ENCODE measurements at places on chromosomes 5 and 9.

DNA sequence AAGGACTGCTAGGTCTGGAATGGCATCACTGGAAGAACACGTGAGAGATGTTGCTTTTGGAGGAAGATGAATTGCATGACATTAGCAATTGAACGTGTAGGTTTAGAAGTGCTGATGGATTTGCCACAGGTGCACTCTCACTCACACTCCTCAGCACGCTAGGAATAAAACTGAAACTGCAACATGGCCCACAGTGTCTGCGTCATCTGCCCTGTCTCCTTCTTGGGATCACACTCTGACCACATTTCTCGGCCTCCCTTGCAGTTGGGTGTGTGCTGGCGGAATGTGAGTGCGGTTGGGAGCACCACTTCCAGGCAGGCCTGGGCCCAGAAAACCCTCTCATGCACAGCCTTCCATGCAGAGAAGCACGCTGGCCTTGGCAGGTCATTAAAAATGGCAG is 152.8 kb upstream of the LHFPL2 start:
- no peak for DNase-seq

DNA sequence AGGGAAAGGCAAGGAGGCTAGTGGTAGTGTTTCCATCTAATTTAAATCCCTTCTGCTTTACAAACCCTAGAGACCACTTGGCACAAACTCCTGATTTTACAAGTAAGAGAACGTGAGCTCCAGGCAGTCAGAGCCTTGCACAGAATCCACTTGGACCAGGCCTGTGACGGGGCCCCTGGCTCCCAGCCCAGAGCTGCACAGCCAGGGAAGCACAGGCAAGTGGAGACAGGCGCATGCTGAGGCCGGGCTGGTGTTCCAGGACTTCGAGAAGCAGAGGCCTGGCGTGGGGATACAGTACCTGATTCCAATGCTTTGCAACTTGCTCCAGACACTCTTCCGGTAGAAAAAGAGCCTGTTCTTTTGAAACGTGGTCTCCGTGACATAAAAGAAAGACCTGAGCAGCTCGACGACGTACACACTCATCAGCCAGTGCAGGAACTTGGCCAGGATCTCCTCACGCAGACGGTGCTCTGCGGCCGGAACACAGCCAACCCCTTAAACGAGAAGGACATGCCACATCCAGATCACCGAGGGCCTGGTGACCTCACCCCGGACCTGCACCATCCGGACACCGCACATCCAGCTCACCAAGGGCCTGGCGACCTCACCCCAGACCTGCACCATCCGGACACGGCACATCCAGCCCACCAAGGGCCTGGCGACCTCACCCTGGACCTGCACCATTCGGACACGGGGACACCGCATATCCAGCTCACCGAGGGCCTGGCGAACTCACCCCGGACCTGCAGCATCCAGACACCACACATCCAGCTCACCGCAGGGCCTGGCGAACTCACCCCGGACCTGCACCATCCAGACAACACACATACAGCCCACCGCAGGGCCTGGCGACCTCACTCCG is 12.5 kb downstream of the TERT start:
- DNase-seq = no peak

DNA sequence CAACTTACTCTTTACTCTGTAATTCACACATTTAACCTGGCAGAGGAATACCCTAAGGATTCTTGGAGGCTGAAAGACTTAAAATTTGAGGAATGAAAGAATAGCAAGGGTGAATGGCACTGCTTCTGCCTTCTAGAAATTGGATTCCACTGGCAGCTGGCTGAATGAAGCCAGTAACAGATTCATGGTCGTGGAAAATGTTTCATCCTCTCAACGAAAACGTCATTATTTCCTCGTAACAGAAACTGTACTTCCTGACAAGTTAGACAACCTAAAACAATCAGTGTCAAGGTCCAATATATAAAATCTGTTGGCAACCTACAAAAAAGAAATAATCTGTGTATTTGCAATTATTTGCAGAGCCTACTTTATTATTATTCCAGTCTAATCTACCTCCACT is 39.7 kb downstream of the BNC2 start:
- no peak for DNase-seq

DNA sequence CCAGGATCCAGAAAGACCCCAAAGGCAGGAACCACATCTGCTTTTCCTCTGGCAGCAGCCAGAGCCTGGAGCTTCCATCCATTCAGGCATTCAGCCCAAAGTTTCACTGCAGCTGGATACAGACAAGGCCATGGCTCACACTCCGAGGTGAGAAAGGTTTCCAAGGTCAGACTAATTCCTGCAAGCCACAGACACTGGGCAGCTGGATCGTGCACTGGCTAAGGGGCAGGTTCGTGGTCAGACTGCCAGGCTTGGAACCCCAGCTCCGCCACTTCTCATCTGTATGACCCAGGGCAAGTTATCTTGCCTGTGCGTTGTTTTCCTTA is 36.9 kb downstream of the SPOCK1 start:
- no peak for DNase-seq

DNA sequence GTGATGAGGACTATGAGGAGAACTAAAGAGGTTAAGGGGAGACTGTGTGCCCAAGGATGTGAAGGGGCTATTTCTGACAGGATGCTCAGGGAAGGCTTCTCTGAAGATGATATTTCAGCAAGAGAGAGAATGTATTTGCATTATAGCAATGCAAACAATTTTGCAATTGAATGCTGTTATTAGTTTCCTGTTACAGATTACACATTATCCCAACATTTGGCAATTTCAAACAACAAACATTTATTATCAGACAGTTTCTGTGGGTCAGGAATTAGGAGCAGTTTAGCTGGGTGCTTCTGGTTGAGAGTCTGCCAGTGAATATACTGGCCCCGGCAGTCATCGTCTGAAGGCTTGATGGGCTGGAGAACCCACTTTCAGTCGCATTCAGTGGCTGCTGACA is 228.0 kb downstream of the MARCHF11 start:
- DNase-seq = no peak

GRCh38 chr5:74618106-74618505 is 22.4 kb downstream of the ENC1 start:
- no peak for DNase-seq

DNA sequence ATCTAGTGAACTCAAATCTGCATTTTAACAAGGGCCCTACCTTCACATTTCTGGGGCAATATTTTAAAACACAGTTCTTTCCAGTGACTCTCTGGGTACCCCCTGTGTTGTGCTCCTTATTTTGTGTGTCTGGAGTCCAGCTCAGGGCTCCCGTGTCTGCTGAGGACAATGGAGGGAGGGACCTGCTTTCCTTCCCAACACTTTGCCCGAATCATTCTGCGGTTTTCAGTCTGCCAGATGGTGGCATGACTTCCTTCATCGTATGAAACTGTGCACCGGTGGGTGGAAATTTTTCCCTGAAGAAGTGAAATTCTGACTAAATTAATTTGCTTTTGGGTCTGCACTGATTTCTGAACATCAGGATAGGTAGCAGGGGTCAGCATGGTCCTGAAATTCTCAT is 153.6 kb upstream of the CD180 start:
- DNase-seq = no peak

DNA sequence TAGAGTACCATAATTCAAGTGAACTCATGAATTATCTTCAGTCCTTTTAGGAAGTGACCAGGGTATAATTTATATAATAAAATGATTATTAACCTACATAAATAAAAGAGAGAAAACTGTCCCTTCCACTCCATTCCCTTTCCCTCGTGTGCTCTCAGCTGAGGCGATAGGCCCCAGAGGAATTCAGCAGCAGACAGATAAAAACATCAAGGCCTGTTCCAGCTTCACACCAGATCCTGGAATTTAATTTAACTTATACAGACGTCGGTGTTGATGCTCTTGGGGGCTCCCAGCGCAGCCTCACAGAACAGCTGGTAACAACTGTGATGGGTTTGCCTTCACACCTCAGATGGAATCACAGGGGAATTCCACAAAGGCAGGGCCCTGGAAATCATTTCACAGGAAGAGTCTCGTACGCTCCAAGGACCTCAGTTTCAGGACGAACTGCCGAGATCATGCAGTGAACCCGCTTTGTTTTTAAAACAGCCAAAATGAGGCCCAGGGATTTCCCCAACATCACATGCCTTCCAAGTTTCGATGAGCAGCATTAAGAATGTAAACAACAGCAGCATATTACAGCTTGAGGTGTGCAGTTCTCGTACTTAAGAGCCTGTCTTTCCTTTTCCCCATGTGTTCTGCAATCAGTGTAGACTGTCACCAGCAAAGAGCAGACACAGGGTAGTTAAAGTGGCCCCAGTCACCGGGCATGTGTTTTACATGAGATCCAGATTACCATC is 73.6 kb upstream of the ALDH1B1 start:
- DNase-seq = no peak

- no peak for DNase-seq
Observed at GRCh38 chr5:65059681-65060598, 291.2 kb downstream of the CWC27 start.

Data from stimulated activated CD8-positive, alpha-beta memory T cell treated with anti-CD3 and anti-CD28 coated beads, Interleukin-4, amount 100 ng/mL, for 1 hour (primary cell).